Left lung (tissue), 14 donors: ENCODE measurements at places on chromosomes 4 and X.

GRCh38 chrX:39577206-39577984 lies 520.4 kb downstream of the BCOR start:
- DNase-seq: no peak

DNA sequence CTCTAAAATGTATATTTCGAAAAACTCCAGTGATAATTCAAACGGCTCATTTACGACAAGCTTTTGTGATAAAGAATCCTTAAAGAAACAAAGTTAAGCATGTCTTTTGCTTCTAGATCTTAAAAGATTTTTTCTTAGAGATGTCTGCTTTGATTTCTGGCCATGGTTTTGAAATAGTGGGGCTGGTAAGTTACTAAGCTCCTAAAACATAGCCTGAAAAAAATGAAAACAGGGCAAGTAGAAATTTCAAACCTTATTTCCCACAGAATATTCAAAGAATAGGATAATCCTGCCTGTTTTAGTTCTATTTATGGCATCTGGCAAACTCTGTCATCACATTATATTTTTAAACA lies 318.3 kb downstream of the ARHGAP24 start:
- no peak for DNase-seq

GRCh38 chr4:101782546-101782945 lies 8.0 kb upstream of the BANK1 start:
- no peak for DNase-seq

GRCh38 chr4:76606645-76607265 lies 171.7 kb downstream of the SHROOM3 start:
- no peak for DNase-seq

DNA sequence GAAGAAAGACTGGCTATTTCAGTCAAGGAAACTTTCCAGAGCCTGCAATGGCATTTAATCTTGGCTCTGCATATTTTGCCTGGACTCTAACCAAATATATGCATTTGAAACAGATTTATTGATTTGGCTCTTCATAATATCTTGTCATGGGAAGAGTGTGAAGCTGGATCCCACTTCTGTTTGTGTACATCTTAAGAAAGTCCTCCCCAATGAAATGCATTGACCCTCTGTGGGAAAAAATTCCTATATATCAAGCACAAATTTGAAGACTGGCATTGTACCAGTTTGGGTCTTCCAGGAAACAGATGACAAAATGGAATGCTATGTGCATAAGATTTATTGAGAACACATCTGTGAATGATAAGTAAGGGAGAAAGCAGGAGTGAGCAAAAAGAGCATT lies 897.3 kb upstream of the TENM3 start:
- DNase-seq: no peak

- no peak for DNase-seq
Measured at GRCh38 chr4:139191373-139191772, 14.4 kb upstream of the ELF2 start.

DNA sequence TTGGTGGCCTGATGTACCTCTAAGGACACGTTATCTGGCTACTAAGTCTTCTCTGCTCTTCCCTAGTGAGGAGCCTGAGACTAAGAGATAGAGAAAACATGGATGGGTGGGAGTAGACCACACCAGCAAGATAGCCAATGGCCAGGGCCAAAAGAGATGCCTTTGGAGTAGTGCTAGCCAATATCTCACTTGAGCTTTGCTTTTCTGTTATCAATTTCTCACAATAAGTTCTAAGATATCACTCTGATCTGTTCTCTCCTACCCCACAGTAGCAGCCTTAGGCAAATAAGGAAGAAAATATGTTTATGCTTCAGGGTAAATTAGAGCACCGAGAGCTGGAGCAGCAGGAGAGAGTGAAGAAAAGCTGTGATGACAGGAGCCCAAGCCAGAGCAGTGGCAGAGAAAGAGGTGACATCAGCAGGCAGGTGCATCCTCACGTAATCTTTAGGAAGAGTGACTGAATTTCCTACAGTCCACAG lies 343.9 kb upstream of the NOCT start:
- no peak for DNase-seq

DNA sequence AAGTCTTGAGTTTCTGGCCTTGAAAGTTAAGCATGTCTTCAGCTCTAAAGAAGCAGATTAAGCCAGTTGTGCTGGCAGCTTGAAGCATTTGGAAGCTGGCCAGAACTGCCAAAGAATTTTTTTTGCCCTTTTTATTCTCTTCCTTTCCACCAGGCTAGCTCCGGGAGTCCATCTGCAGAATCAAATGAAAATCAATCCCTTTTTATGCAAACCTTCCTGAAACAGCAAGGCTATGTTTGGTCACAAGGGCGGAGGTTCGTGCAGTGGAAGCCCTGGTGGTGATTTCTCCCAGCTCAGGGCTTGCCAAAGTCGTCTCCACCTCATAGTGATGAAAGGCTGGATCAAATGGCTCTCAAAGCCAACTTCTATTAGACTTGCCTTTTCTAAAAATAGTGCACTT lies 21.6 kb upstream of the C4orf54 start:
- DNase-seq: no peak

- DNase-seq: no peak
Measured at GRCh38 chr4:99845708-99846469, 29.3 kb downstream of the DAPP1 start.

- no peak for DNase-seq
Measured at GRCh38 chrX:6683353-6683752, 148.4 kb upstream of the VCX3A start.

- DNase-seq: no peak
Measured at GRCh38 chrX:13142891-13143290, 98.5 kb upstream of the FAM9C start.

- no peak for DNase-seq
Measured at GRCh38 chr4:145047151-145047550, 50.8 kb downstream of the ANAPC10 start.

GRCh38 chr4:140049849-140050637 lies 103.9 kb downstream of the MAML3 start:
- DNase-seq: no peak

DNA sequence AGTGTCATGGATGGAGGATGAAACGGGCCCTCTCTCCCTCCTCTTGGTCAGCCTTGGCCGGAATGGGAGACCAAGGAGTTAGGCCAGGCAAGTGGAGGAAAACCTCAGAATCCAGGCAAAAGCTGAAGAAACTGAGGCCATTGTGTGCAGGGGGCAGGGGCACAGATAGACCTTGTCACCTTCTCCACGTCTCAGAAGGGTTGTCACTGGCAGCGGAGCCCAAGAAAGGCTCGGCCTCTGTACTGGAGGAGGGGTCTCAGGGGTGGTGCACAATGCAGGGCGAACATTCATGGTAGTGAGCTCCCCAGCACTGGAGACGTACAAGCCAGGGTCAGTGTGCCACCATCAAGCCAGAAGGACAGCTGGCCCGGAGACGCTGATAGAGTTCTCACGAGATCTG lies 139.5 kb downstream of the CPZ start:
- DNase-seq: peak; percentile 25

GRCh38 chr4:48904541-48905142 lies 1.9 kb downstream of the OCIAD2 start:
- no peak for DNase-seq

DNA sequence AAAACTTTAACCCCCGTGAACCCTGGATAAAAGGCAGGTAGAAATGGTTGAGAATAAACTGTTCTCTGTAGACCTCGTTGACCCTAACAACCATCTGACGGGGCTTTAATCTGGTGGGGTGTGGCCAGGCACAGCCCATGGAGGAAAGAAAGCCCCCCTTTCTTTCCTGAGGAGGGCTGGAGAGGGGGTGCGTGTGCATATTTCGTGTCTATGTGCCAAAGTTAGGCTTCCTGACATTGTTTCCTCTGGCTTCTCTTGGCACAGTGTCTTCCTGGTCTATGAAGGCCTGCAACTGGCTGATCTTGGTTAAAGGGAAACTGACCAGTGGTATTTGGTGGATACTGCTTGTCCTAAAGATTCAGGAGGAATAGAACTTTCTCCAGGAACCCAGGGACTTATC lies 97.1 kb downstream of the MGST2 start:
- no peak for DNase-seq

DNA sequence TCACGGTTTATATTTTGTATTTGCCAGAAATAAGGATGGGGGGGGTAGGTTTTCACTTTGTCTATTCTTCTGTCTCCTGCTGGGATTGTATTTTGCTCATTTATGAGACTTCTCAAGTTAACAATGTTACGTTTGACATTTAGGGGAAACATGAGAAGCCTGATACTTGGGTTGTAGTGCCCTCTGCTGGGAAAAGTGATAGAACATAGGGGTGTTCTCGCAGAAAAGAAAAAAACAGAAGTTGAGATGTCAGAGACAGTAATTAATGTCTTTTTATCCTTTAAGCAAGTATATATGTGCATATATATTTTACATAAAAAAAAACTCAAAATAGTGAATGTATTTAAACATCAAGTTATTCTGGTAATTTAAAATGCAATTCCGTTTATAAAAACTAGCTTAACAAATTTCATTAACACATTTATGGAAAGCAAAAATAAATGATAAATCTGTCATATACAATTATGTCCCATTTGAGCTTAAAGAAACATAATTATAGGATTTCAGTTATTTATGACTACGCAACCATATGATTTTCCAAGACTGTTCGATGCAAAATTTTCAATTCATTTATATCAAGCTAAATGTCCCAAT lies 46.0 kb upstream of the TMPRSS11F start:
- peak; percentile 65 for DNase-seq

DNA sequence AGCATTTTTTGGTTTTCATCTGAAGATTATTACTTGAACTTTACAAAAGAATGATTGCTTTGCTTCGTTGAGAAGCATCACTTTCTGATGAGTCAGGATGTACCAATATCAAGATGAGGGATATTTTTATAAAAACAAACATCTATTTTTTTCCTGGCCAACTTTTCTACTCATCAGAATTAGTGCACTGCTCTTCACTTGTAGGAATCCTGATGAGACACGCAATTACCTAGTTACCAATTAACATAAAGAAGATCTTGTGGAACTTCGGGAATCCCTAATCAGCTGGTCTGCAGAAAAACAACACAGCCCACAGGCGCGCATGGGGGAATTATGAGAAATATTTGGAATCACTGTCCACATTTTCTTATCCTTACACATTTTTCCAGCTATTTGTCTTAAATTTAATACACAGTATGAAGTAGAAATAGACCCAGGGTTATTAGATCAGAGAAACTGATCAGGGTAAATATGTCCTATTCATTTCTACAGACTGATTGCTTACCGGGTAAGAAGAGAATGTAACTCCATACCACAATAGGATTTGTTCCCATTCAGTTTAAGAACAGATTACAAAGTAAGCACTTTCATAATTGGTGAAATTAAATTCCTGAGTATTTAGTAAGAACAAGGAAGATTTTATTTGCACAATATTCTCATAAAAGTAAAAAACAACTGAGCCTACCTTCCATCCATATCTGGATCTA lies 50.9 kb downstream of the MFAP3L start:
- DNase-seq: no peak

DNA sequence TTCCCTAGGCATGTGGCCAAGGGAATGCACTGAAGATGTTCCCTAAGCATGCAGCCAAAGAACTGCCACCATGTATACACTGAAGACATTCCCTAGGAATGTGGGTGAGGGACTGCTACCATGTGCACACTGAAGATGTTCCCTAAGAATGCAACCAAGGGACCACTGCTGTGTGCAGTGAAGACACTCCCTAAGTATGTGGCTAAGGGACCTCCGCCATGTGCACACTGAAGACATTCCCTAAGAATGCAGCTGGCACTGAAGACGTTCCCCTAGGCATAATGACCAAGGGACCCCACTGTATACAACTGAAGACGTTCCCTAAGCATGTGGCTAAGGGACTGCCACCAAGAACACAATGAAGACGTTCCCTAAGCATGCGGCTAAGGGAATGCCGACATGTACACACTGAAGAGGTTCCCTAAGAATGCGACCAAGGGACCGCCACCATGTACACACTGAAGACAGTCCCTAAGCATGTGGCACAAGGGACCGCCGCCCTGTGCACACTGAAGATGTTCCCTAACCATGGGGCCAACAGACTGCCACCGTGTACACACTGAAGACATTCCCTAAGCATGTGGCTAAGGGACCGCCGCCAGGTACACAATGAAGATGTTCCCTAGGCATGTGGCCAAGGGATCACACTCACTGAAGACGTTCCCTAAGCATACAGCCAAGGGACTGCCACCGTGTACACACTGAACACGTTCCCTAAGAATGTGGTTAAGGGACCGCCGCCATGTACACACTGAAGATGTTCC lies 25.6 kb downstream of the DHRSX start:
- no peak for DNase-seq

- peak; percentile 77 for DNase-seq
Measured at GRCh38 chr4:99816545-99817308, at the start of gene DAPP1. Gene DAPP1, plus strand, starts transcription at chr4:99816827. Its CDS starts 87 bp downstream, at chr4:99816914.
